AG08395 (cell line): ENCODE measurements at places on chromosomes 11 and 22.

- no peak for DNase-seq
Observed at GRCh38 chr11:57306940-57307565, 17.7 kb downstream of the TNKS1BP1 start.

GRCh38 chr22:47084226-47084625, 321.8 kb downstream of the TBC1D22A start:
- no peak for DNase-seq

DNA sequence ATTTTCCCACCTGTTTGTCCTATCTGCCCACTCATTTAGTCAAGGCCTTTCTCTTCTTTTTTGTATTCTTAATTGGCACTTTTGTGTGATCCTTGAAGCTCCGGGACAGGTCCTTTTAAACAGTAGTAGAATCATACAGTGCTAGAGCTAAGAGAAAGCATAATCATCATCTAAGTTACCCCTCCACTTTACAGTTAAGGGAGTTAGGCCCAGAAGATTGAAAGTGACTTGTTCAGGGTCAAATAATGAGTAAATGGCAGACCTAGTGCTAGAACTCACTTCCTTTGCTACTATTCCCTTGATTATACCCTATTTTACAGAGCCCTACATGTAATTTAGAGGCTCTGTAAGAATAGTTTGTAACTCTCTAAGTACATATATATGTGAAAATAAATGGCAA, 2.5 kb downstream of the USP47 start:
- no peak for DNase-seq

DNA sequence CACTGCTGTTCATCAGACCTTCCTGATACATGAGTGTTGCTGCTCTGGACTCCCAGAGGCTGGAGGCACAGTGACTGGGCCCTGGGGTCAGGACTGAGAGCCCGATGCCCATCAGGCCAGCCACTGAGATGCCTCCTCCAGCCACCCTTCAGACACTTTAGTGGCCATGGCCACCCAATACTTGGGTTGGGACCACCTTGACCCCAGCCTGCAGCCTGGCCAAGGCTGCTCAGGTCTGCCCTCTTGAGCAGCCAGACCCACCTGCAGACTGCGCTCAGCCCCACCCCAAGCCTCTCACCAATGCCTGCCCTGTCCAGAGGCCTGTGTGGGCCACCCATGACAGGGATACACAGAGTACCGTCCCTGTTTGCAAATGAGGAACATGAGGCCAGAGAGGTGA, 4.2 kb downstream of the RNF215 start:
- no peak for DNase-seq

DNA sequence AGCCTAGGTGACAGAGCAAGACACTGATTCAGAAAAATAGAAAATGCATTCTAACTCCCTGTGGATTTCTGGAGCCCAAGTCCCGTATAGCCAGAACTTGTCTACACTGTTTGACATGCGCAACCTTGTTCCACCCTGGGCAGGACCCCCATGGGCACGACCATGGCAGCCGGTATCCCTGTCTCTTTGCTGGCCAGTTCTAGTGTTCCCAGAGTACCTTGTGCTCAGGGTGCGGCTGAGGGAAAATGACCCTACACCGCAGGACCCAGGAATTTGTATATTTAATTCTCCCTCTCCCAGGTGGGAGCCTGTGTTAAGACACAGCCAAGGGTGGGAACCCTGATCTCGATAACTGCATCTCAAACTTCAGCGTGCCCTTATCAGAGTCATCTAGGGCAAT, 36.7 kb upstream of the RIC3 start:
- DNase-seq = no peak

DNA sequence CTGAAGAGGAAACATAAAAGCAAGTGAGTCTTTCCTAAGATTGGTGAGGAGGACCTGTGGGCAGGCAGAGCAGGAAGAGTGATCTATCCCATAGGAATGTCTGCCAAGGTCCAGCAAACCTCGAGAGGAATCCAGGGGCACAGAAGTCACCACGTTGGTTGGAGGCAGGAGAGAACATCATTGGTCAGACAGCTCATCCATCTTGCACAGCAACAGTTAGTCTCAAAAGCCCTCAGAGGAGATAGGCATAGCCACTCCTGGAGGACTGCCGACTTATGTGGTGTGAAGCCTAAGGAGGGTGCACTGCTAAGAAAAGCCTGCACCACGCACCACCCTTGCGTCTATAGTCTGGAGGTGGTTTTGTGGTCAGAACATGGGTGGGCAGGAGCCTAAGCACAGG, 109.1 kb downstream of the RASSF10 start:
- DNase-seq = peak; percentile 94

GRCh38 chr11:11027288-11027687, 169.4 kb upstream of the ZBED5 start:
- peak; percentile 74 for DNase-seq

DNA sequence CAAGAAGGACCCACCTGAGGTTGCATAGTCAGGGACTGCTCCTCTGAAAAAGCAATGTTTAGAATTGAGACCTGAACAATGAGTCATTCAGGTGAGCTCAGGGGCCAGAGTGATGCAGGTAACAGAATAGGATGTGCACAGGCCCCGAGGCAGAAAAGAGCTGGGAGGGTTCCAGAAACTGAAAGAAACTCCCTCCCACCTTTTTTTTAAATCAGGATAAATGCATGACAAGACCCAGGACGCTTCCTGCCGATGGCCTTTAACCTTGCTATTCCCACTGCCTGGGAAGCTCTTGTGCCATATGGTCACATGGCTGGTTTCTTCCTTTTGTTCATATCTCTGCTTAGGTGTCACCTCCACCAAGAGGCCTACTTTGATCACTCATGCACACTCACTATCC, 214.2 kb upstream of the ZBED5 start:
- no peak for DNase-seq

DNA sequence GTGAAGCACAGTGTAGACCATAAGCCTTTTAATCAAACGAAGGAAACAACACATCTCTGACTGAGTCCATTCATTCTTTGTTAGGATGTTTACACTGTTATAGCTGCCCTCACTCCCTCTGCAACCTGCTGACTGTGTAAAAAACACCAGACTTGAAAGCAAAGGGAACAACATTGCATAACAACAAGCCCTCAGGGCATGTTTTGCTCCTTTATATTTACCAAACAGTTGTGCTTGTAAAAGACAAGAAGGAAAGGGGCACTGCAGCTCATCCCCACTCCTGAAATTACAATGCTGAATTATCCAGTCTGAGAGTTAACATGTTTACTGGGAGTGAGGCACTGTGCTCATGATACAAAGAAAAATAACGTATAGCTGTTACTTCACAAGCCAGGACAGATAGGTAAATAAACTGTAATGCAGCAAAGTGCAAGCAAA, 46.4 kb downstream of the RAB30 start:
- no peak for DNase-seq

GRCh38 chr11:130144861-130145281, 14.7 kb upstream of the ST14 start:
- DNase-seq = no peak

GRCh38 chr11:69259096-69259495, 34.9 kb upstream of the MYEOV start:
- no peak for DNase-seq

- DNase-seq = no peak
Observed at GRCh38 chr11:69425895-69426544, 55.4 kb upstream of the LINC01488 start.

- no peak for DNase-seq
Observed at GRCh38 chr22:27617214-27617881, 184.2 kb downstream of the MN1 start.

DNA sequence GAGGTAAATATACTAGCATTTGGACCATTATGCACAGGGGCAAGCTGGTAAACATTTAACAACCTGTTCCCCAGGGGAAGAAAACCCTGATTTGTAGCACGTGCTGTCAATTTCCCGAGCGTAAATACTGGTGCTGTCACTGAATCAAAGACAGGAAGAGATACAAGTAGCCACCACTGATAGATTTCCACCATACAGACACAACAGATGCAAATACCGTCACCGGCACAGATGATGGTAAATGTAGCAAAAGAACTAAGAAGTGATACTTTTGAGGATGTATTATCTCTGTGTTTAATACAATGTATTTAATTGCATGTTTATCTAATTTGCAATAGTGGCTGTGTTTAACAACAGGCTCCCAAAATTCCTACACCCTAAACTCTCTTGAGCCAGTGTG, 39.6 kb downstream of the SHISAL1 start:
- no peak for DNase-seq
